ENCODE measurements at places on chromosomes 7 and 10.

DNA sequence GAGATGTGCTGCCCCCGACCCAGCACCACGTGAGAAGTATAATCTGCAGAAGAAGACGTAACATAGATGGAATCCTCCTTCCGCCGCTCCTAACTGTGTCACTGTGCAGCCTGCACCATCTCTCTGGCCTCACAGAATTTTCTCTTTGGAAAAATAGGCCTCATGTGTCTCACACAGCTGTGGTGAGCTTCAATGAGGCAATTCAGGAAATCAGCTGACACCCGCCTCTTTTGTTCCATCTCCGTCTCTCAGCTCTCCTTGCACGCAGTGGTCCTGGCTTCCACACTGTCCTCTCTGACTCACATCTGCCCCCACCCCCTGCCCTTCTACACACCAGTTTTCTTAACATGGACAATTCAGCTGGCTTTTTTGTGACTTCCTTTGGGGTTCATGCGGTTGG is 7.2 kb downstream of the C10orf90 start:
- peak; percentile 3 for DNase-seq

- DNase-seq: no peak
Measured at GRCh38 chr7:76031964-76032363, 15.8 kb downstream of the STYXL1 start.

DNA sequence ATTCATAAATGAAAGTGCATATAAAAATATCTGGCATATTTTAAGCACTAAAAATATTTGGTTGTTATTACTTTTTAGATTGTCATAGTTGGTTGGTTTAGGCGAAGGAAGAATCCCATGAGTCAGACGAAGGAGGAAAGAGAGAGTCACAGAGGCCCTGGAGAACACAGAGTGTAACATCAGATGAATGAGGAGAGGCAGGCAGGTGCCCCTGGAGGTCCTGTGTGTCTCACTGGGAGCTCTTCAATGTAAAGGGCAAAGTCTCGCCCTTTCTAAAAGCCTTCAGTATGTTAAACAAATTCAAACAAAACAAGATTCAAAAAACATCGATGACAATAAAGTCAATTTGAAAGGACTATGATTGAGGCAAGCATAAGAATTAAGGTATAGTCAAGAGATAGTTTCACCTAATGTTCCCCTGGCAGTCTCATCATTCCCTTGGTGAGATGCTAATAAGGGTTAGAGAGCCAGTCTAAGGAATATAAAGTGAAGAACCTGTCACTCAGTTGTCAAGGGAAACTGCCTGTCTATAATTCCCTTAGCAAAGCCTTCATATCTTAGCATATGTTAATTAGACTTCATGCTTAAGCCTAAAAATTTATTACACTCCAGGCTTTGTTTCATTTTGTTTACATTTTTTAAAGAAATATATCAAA is 194.3 kb downstream of the TPK1 start:
- DNase-seq: no peak

DNA sequence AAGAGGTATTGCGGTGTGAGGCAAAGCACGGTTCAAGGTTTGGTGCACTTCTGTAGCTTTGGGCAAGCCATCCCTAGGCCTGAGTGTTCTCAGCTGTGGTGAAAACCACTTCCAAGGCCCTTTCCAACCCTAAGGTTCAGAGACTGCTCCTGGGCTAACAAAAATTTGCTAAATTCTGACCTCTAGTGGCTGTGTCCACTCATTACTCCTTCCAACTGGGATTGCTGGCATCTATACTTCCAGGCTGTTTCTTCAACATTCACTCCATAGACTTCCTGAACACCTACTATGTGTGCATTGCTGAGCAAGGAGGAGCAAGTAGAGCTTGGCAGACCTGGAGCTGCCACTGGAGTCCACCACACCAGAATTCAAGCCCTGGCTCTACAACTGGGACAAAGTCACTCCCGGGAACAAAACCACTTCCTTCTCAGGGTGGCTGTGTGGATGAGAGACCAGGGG is 29.3 kb upstream of the SH3PXD2A start:
- DNase-seq: peak; percentile 45

DNA sequence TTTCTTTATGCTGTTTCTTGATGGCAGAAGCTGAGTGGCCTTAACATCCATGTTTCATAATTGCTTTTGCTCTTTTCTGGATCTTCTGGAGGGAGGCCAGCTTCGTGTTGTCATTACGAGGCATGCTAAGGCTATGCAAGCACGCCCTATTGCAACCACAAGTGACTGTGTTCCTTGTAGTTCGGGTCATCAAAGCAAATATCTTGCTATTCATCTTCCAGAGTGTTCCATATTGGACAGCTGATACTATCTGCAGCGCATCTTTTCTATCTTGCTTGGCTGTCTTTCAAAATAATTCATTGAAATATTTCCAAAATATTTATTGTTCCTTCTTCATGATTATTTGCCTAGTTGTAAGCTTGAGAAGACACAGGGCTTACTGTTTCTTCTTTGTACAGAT is 5.0 kb downstream of the EPHB6 start:
- no peak for DNase-seq

DNA sequence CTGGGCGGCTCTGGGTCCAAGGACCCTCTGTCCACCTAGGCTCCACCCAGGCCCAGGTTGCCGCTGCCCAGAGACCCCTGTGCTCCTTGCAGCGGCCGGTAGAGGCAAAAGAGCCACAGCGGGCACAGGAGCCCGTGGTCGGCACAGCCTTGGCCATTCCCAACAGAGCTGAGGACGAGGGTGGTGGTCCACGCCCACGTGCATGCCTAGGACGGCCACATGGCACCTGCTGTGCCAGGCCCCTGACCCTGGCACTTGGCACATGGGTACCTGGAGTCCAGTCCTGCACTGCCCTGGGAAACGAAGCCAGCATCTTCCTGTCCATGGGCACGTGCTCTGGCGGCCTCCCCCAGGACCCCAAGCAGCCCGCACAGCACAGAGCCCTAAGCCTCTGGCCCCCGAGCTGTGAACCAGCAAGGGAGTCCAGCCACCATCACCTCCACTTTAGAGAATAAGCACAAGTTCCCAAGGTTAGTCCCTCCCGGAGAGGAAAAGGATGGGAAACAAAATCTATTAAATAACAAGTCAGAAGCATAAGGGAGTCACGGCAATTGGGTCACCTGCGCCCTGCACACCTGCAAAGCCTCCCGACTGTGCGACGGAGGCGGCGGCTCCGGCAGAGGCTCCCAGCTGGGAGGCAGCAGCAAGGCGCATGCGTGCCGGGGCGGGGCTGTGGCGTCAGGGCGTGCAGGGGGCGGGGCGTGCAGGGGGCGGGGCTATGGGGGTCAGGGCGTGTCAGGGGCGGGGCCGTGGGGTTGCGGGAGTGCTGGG is 59.1 kb downstream of the STK32C start:
- DNase-seq: peak; percentile 22

GRCh38 chr10:103912759-103913158 is 5.2 kb downstream of the STN1 start:
- no peak for DNase-seq

DNA sequence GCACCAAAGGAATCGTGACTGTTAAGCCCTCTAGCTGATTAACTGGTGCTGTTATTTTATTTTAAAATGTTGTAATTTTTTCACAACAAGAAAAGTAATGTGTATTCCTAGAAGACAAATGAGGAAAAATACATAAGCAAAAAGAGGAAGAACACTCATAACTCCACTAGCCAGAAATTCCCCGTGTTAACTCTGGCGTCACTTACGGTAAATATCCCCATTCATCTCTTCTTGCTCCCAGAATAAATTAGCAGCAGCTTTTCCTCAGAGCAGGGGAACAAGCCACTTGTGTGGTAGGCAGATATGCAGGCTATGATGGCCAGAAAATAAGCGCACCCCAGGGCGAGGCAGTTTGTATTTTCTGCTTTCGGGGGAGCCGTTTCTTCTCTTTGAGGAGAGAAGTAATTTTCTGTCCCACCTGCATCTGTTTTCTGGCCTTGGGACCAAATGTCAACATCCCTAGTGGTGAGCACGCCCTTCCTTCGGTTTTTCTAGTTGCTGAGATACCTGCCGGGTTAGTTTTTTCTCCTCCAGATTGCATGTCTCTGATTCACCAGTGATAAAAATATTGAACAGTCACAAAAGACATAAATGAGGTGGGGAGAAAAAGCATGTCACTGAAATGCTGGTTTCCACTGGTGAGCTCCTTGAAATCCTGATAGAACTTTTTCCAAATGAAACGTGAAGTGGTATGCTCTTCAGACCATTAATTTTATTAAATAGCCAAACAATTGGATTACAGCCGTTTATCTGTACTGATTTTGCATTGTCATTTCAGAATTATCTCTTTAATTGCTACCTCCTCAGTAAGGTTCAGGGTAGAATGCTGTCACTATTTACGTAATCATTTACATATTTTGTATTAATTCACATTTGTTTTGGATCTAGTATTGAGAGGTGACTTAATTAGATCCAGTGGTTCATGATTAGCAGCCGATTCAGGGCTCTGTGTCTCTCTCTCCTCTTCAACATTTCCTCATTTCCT is 268.1 kb downstream of the CAMK1D start:
- no peak for DNase-seq

- no peak for DNase-seq
Measured at GRCh38 chr10:11212288-11213085, 194.8 kb downstream of the CELF2 start.

DNA sequence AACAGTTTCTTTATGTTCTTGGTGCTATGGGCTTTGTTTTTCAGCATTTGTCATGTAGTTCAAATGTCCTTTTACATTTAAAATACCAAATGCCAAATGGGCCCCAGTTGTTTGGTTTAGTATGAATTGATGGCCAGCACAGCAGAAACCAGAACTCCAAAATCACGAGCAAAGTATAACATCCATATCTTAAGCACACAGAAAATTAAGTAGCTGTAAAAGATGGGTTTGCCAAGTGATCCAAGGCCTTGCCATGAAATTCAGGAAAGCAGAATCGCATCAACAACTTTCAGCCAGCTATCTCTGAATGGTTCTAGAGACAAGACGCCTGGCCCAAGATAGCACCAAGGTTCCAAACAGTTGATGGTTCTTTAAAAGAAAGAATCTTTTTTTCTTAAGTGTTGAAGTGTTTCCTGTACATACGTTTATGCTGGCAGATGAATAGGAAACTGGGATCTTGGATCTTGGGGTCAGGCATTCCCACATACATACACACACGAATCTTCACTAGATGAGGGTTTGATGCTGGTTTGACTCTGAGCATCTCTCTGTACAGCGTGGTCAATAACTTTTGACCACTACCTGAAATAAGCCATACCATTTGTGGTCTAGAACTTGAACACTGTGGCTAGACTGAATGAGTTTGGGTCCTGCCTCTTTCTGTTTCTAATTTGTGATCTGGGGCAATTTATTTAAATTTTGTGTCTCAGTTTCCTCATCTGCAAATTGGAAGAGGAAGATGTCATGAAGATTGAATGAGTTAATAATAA is 711.8 kb downstream of the KCNMA1 start:
- DNase-seq: no peak

DNA sequence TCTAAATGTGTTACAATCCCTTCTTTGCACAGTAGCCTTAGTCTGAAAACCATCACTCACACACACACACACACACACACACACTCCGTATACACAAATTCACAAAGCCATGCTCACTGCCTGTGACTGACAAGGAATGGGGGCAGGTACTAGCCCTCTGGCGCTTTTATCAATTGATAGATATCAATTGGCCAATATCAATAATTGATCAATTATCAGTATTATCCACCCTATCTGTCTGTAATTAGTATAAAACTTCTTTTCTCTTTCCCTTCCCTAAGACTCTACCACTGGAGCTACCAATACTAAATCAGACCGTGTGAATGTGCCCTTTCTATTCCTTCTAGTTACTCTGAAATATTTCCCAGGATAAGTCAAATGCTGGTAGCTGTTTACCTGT is 2.1 kb downstream of the DENND11 start:
- DNase-seq: no peak

GRCh38 chr7:127765150-127765549 is 113.2 kb downstream of the SND1 start:
- DNase-seq: no peak

DNA sequence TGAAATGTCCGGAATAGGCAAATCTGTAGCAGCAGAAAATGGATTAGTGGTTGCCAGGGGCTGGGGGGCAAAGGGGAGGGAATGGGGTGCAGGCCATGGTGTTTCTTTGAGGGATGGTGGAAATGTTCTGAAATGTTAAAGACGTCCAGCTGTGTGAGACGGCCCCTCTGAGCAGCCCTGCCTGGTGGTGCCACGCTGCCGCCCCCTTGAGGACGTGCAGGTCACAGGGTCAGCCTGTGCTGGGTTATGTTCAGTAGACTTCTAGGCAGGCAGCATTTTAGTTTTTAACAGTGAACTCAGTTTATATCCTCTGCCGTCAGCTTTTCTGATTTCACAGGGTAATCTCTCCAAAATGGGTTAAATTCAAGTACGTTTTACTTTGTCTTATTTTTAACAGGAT is 9.4 kb downstream of the NUB1 start:
- DNase-seq: no peak

GRCh38 chr7:117019786-117020590 is 66.7 kb downstream of the ST7 start:
- no peak for DNase-seq

GRCh38 chr7:90290244-90291113 is 30.6 kb downstream of the FAM237B start:
- DNase-seq: no peak

GRCh38 chr10:43524434-43525247 is 49.8 kb downstream of the ZNF239 start:
- DNase-seq: no peak

- peak; percentile 70 for DNase-seq
Measured at GRCh38 chr10:86899670-86900276, 57.6 kb downstream of the MMRN2 start.

GRCh38 chr10:70775679-70776454 is 9.3 kb downstream of the TBATA start:
- DNase-seq: no peak

- DNase-seq: no peak
Measured at GRCh38 chr10:132452216-132452650, 55.2 kb downstream of the PWWP2B start.

- DNase-seq: no peak
Measured at GRCh38 chr7:128321044-128321422, 22.7 kb downstream of the RBM28 start.

- DNase-seq: no peak
Measured at GRCh38 chr10:32169556-32169955, 113.3 kb upstream of the KIF5B start.

DNA sequence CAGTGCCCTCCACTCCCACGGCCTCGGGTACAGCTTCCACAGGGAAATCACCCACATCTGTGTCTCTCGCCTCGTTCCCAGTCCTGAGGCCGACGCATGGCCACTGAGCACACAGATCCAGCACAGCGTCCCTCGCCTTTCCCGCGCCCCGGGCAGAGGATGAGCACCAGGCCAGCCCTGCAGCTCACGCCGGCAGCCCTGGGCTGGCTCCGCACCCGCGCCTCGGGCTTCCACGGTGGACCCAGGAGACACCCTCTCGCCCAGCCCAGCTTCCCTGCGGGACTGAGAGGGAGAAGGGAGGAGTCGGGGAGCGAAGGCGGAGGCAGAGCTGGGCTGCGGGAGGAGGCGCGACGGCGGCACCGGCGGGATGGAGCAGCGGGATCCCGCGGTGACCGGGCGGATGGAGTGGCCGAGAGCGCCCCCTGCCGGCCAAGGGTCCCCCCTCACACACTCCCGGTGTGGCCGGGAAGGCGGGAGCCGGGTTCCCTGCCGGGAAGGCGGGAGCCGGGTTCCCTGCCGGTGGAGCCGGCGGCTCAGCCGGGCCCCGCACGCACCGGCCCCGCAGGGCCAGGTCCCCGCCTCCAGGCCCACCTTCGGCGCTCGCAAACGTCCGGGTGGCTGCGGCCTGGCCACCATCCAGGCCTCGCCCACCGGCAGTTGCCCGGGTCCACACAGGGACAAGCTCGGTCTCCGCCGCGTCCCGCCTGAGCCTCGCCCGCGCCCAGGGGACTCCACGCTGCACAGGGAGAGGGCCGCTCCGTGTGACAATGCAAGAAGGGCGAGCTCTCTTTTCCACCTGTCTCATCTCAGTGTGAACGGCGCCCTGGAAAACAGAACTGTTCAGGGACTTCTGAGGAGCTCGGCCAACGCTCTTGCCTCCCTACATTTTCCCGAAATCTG is 110.3 kb upstream of the LANCL2 start:
- peak; percentile 39 for DNase-seq

Measured in hematopoietic multipotent progenitor cell (in vitro differentiated cells).